Suprapubic skin (tissue), 4 donors: ENCODE measurements at places on chromosomes 12 and 14. TPM values are rescaled to one million over a fixed set of nuclear protein-coding genes. Genes with fewer than 3 reads are reported as not detected.
A peak's percentile ranks its signal among the peaks of the same experiment; 100 is the strongest.

SMCO3 gene
- total RNA-seq, result not detected

GRCh38 chr14:93281937-93282336 lies 50.9 kb downstream of the BTBD7 start:
- no peaks in the 10 kb centered on the region for H3K36me3 ChIP-seq
- no peak overlapping the region for H3K27ac ChIP-seq
- no peaks in the 10 kb centered on the region for H3K4me1 ChIP-seq
- H3K27me3 ChIP-seq, result no peaks in the 10 kb centered on the region

WSCD2 gene
- total RNA-seq, result 0.13 TPM

DNA sequence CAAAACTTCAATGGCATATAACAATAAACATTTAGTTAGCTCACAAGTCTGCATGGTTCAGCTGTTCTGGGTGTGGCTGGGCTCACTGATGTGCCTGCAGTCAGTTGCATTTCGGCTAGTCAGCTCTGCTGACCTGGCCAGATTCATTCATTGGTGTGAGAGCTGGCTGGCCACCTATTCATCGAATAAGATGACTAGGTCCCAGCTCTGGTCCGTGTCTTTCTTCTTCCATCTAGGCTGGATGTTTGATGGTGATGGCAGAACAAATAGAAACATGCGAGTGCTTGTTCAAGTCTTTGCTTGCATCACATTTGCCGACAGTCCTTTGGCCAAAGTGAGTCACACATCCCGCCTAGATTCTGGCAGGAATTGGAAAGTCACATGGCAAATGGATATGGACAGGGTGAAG lies 203.3 kb upstream of the CRY1 start:
- no peak overlapping the region for H3K27ac ChIP-seq
- no peaks in the 10 kb centered on the region for H3K36me3 ChIP-seq
- no peaks in the 10 kb centered on the region for H3K27me3 ChIP-seq
- no peak for DNase-seq
- H3K4me1 ChIP-seq, result peaks cover 11% of the 10 kb centered on the region

GRCh38 chr12:16972923-16973770 lies 367.2 kb upstream of the LMO3 start:
- H3K27me3 ChIP-seq, result no peaks in the 10 kb centered on the region
- no peak for DNase-seq
- no peaks in the 10 kb centered on the region for H3K36me3 ChIP-seq
- no peak overlapping the region for H3K27ac ChIP-seq
- no peak overlapping the region for H3K4me3 ChIP-seq

DNA sequence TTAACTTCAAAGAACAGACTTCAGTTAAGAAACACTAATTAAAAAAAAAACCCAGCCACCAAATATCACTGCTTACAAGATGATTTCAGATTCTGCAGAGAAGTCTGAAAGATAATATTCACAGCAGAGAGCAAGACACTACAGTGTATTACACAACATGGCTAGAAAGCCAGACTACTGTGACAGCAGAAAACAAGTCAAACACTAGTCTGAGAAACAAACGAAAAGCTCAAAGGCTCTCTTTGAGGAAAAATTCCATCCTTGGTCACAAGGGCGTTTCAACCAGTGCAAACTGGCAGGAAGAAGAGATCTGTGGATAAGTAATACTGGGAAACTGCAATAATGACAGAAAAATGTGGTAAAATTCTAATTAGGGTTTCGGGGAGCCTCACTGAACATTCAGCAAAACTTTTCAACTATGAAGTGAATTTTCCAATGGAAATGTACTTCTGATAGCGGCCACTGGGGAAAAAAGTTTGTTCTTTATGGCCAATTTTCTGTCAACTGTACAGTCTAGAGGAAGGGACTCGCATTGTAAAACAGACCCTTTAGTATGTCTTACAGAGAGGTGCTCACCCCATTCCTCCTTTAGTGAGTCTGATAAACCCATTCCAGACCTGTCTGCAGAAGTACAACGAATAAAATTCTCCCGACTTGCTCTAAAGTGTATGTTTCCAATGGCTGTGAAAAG lies 50.4 kb downstream of the ACADS start:
- peaks cover 53% of the 10 kb centered on the region for H3K36me3 ChIP-seq
- no peak overlapping the region for H3K27ac ChIP-seq
- no peak overlapping the region for H3K4me3 ChIP-seq
- H3K27me3 ChIP-seq, result no peaks in the 10 kb centered on the region
- DNase-seq, result no peak

DNA sequence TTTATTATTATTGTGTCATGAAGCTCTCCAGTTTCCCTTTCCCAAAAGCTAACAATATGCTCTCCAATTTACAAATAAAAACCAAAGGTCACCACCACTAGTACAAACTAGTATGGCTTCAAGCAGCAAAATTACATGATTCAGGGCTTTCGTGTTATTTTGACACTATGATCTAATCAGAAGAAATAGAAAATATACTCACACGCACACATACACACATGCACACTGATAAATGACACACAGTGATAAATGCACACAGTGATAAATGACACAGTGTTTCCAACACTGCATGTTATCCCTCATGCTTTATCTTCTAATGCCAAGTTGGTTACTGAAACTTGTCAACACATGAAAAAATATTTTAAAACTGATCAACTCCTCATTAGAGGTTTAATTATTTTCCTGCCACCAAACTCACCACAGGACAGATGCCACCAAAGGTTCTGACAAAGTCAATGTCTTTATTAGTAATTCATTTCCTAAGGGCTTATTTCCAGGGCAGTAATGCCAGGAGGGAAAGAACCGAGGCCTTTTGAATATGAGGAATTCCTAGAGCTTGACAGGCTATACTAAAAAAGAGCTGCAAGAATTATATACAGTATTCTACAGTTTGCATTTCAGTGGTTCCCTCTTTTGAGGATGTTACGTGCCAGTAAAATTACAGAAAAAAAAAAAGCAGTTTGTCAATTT lies 82.4 kb downstream of the PPP2R5E start:
- H3K27me3 ChIP-seq, result no peaks in the 10 kb centered on the region
- DNase-seq, result no peak
- no peak overlapping the region for H3K27ac ChIP-seq
- H3K36me3 ChIP-seq, result no peaks in the 10 kb centered on the region
- no peak overlapping the region for H3K4me3 ChIP-seq

GPX2 gene
- 13.1 TPM for total RNA-seq

GRCh38 chr14:40402957-40403356 lies 970.7 kb upstream of the FBXO33 start:
- no peak overlapping the region for H3K27ac ChIP-seq
- DNase-seq, result no peak
- H3K27me3 ChIP-seq, result no peaks in the 10 kb centered on the region
- no peaks in the 10 kb centered on the region for H3K36me3 ChIP-seq
- H3K4me3 ChIP-seq, result no peak overlapping the region
- H3K4me1 ChIP-seq, result no peaks in the 10 kb centered on the region

DNA sequence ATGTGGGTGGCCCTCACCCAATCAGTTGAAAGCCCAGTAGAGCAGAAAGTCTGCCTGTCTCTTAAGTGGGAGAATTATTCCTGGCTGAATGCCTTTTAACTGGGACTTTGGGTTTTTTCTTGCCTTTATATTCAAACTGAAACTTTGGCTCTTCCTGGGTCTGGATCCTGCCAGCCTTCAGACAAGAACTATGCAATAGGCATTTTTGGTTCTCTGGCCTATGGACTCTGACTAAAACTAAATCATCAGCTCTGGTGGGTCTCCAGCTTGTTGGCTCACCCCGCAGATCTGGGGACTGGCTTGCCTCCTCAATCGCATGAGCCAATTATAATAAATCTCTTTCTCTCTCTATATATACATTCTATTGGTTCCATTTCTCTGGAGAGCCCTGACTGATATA lies 173.0 kb upstream of the IGF1 start:
- no peaks in the 10 kb centered on the region for H3K27me3 ChIP-seq
- DNase-seq, result no peak
- no peak overlapping the region for H3K4me3 ChIP-seq

DNA sequence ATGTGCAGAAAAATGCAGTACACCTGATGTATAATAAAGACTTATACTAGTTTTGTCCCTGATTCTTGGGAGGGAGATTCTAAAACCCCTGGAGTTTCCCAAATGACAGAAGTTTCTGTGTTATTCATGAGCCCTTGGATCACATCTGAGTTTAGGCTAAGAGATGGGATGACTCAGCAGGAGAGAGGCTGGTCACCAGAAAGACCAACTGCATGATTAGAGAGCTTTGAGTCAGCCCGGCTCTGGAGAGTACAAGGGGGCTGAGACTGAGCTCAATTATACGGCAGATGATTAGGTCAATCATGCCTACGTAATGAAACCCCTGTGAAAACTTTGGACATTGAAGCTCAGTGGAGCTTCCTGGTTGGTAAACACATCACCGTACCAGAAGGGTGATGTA lies 174.2 kb downstream of the SSPN start:
- no peak for DNase-seq
- H3K4me3 ChIP-seq, result no peak overlapping the region
- H3K27me3 ChIP-seq, result no peaks in the 10 kb centered on the region
- H3K4me1 ChIP-seq, result no peaks in the 10 kb centered on the region

- H3K36me3 ChIP-seq, result no peaks in the 10 kb centered on the region
- H3K27me3 ChIP-seq, result no peaks in the 10 kb centered on the region
- no peak for DNase-seq
Observed at GRCh38 chr14:31038521-31039166, 12.5 kb upstream of the STRN3 start.

CPNE8 gene
- total RNA-seq, result 38.3 TPM

NPFF gene
- total RNA-seq, result not detected

KCNH3 gene
- total RNA-seq, result 0.59 TPM

- peaks cover 8% of the 10 kb centered on the region for H3K4me1 ChIP-seq
- no peaks in the 10 kb centered on the region for H3K36me3 ChIP-seq
Observed at GRCh38 chr14:104166698-104167097, 28.3 kb downstream of the KIF26A start.

DNA sequence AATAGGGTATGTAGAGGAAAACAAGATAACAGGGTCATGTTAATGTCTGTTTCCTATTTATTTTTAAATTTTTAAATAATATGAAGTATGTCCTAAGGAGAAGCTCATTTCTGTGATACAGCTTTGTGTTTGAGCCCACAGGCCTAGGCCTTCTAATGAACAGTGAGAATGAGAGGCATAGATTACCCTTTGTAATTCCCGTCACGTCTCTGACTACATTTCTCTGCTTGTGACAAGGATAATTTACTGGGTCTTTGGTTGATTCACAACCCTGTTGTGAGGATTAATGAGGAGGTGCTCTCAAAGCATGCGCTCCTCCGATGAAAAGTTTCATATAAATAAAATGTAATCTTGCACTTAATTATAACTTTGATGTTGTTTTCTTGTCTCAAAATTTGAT lies 56.1 kb downstream of the SYT10 start:
- no peak overlapping the region for H3K27ac ChIP-seq
- no peak overlapping the region for H3K4me3 ChIP-seq

DNA sequence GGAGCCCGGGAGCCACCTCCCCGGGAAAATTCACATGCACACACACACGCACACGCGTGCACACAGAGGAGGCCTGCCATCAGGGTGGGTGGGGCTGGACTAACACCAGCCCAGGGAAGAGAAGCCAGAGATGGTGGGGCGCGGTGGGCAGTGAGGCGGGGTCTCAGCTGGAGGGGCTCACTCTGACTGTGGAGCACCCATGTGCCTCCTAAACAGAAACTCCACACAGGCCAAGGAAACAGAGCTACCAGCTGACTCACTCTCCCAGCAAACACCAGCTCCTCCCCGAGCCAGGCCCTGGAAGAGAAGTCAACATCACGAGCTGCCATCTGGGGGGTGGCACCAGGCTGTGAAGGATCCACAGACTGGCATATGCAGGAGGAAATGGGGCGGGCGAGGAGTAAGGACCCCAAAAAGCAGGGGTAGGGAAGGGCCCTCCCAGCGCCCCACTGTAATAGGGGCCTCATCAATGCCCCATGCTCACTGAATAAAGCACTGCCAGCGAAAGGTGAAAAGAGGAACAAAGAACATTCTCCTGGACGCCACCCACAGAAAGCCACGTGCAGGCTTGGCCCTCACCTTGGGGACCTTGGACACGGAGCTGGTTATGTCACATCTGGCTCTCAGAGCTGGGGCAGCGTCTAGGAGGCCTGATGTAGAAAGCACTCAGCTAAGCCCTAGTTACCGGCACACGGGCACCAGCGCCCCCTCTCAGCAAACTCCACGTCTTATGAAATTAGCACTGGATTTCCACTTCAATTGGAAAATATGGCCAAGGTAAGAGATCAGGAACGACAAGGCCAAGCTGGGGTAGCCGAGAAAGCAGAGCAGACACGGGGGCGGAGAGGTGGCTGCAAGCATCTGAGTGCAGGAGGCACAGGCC lies 8.4 kb upstream of the INF2 start:
- peaks cover 65% of the 10 kb centered on the region for H3K4me1 ChIP-seq
- H3K4me3 ChIP-seq, result peak overlapping the region; percentile 19
- peak; percentile 75 for DNase-seq

- H3K4me3 ChIP-seq, result no peak overlapping the region
- no peak overlapping the region for H3K27ac ChIP-seq
- H3K4me1 ChIP-seq, result peaks cover 3% of the 10 kb centered on the region
- no peaks in the 10 kb centered on the region for H3K36me3 ChIP-seq
Observed at GRCh38 chr14:39219075-39219499, 14.6 kb upstream of the MIA2 start.

PRB2 gene
- total RNA-seq, result not detected

GRCh38 chr14:71549421-71550050 lies 382.7 kb upstream of the RGS6 start:
- H3K36me3 ChIP-seq, result no peaks in the 10 kb centered on the region
- H3K27ac ChIP-seq, result no peak overlapping the region
- H3K4me1 ChIP-seq, result no peaks in the 10 kb centered on the region
- no peak overlapping the region for H3K4me3 ChIP-seq
- DNase-seq, result no peak
